ENCODE measurements at places on chromosomes 3 and 15. TPM values are rescaled to one million over a fixed set of nuclear protein-coding genes. Genes with fewer than 3 reads are reported as not detected.

SAMMSON gene
- not detected for total RNA-seq

LSMEM2 gene
- total RNA-seq: not detected

GOLGA8H gene
- total RNA-seq: not detected

- peaks cover 6% of the 10 kb centered on the region for H3K4me1 ChIP-seq
- H3K27me3 ChIP-seq: no peaks in the 10 kb centered on the region
- peak; percentile 42 for DNase-seq
- H3K27ac ChIP-seq: no peak overlapping the region
- peaks cover 7% of the 10 kb centered on the region for H3K36me3 ChIP-seq
Measured at GRCh38 chr3:171245796-171246765, 214.1 kb downstream of the TNIK start.

- DNase-seq: no peak
- no peaks in the 10 kb centered on the region for H3K4me1 ChIP-seq
- no peak overlapping the region for H3K4me3 ChIP-seq
- no peak overlapping the region for H3K27ac ChIP-seq
Measured at GRCh38 chr15:80582816-80583423, 112.2 kb upstream of the ABHD17C start.

- no peak overlapping the region for H3K27ac ChIP-seq
- DNase-seq: no peak
- no peaks in the 10 kb centered on the region for H3K4me1 ChIP-seq
Measured at GRCh38 chr3:57048052-57048671, 12.3 kb upstream of the SPATA12 start.

DNA sequence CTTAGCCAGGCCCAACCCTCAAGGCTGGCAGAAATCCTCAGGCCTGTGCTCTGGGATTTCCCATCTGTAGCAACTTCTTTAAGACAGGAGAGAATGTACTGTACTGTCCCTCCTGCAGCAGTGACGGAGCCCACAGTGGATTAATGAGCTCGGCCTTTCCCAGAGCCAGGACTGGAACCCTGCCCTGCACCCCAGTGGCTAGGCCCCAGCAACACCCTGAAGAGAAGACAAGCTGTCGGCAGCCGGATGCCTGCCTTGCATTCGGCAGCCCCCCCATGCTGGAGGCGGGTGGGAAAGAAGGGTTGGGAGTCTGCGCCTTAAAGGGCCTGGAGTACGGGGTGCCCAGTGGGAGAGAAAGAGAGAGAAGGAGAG lies 32.0 kb downstream of the KLHL25 start:
- H3K27me3 ChIP-seq: no peaks in the 10 kb centered on the region
- no peaks in the 10 kb centered on the region for H3K4me1 ChIP-seq
- no peaks in the 10 kb centered on the region for H3K36me3 ChIP-seq
- no peak for DNase-seq

DNA sequence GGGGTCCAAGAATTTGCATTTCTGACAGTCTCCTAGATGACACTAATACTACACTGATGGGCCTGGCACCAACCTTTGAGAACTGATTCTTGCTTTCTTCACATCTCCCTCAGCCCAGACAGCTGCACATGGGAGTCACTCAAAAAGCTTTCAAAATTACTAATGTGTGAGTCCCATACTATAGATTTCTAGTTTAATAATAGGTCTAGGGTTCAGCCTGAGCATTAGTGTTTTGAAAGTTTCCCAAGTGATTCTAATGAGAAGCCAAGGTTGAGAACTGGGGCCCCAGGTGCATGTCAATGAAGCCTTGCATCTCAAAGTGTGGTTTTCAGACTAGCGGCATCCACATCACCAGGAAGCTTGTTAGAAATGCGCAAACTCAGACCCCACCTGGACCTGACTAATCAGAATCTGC lies 159.9 kb upstream of the CMC1 start:
- no peaks in the 10 kb centered on the region for H3K4me1 ChIP-seq
- H3K27ac ChIP-seq: no peak overlapping the region
- no peaks in the 10 kb centered on the region for H3K27me3 ChIP-seq
- no peaks in the 10 kb centered on the region for H3K36me3 ChIP-seq

- no peak overlapping the region for H3K27ac ChIP-seq
- no peak overlapping the region for H3K4me3 ChIP-seq
- H3K36me3 ChIP-seq: no peaks in the 10 kb centered on the region
- peaks cover 15% of the 10 kb centered on the region for H3K27me3 ChIP-seq
- peaks cover 9% of the 10 kb centered on the region for H3K4me1 ChIP-seq
Measured at GRCh38 chr3:14909250-14909649, 38.1 kb upstream of the NR2C2 start.

- peak overlapping the region; percentile 90 for H3K27ac ChIP-seq
- no peaks in the 10 kb centered on the region for H3K27me3 ChIP-seq
- DNase-seq: peak; percentile 40
- peaks cover 25% of the 10 kb centered on the region for H3K4me1 ChIP-seq
- H3K36me3 ChIP-seq: peaks cover 68% of the 10 kb centered on the region
Measured at GRCh38 chr15:99683000-99683670, 50.1 kb downstream of the LYSMD4 start.

DNA sequence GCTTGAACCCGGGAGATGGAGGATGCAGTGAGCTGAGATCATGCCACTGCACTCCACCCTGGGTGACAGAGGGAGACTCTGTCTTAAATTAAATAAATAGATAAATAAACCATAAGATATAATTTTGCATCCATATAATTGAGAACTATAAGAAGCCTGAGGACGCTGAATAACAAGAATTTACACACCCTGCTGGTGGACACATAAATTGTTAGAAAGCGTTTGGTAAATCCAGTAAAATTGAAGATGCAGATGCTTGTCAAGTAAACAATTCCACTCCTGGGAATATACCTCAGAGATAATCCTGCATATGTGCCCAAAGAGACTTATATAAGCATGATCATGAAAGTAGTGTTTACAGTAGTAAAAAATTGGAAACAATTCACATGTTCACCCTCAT lies 41.7 kb downstream of the TTC23 start:
- no peak for DNase-seq
- peaks cover 24% of the 10 kb centered on the region for H3K27me3 ChIP-seq
- H3K4me1 ChIP-seq: no peaks in the 10 kb centered on the region
- H3K4me3 ChIP-seq: no peak overlapping the region

Data from activated CD8-positive, alpha-beta T cell treated with anti-CD3 and anti-CD28 coated beads, Interleukin-2, amount 10 ng/mL, durations not matched to agents 7 days and 5 days (primary cell).